ENCODE measurements at places on chromosomes 11 and 22.

DNA sequence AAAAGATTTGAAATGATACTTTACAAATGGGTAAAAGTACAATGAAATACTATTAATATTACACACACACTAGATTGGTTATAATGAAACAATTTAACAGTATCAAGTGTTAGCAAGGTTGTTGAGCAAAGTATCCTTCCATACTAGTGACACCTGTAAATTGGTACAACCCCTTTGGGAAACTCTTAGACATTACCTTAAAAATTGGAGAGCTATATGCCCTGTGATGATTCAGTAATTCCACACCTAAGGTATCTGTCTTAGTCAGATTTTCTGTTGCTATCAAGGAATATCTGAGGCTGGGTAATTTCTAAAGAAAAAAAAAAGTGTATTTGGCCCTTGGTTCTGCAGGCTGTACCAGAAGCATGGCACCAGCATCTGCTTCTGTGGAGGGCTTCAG, 7.4 kb upstream of the GDPD4 start:
- no peak for DNase-seq

- DNase-seq = no peak
Measured at GRCh38 chr11:122731500-122731913, 76.0 kb downstream of the UBASH3B start.

- DNase-seq = peak; percentile 33
Measured at GRCh38 chr11:59206635-59207034, 6.1 kb downstream of the MPEG1 start.

GRCh38 chr22:44445731-44446130, 52.3 kb downstream of the RTL6 start:
- no peak for DNase-seq
